ENCODE measurements at places on chromosomes 4 and X. TPM values are rescaled to one million over a fixed set of nuclear protein-coding genes. Genes with fewer than 3 reads are reported as not detected.

GRCh38 chr4:2842687-2843262 lies 869 bp upstream of the ADD1 start:
- peak overlapping the region; percentile 61 for H3K27ac ChIP-seq
- no peaks in the 10 kb centered on the region for H3K36me3 ChIP-seq
- no peaks in the 10 kb centered on the region for H3K27me3 ChIP-seq
- DNase-seq, result no peak
- H3K4me3 ChIP-seq, result peak overlapping the region; percentile 83
- peaks cover 15% of the 10 kb centered on the region for H3K4me1 ChIP-seq

- no peak overlapping the region for H3K4me3 ChIP-seq
- DNase-seq, result no peak
- no peak overlapping the region for H3K27ac ChIP-seq
- no peaks in the 10 kb centered on the region for H3K4me1 ChIP-seq
- no peaks in the 10 kb centered on the region for H3K27me3 ChIP-seq
- no peaks in the 10 kb centered on the region for H3K36me3 ChIP-seq
Observed at GRCh38 chrX:15814771-15815365, 24.6 kb downstream of the ZRSR2 start.

DNA sequence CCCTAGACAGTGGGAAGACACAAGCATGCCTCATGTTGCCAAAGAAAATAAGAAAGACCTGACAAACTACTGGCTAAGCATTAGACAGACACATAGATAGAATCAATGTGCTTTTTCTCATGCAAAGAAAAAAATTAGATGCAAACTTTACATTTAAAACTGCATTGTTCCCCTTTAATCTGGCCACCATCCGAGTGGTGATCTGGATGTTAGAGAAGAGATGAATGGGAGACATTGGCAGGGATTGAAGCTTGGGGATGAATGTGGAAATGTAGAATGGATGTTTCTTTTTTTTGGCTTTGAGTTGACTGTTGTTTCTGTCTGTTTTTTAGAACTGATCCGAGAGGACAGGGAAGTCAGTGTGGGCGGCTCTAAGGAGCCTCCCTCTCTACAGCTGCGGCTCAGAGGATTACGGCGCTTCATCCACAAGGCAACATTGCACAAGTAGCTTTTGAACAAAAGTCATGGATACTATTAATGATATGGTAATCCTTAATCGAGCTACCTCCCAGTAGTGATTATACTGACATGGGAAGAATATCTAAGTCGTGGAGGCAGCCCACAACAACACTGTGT lies 53.0 kb downstream of the HELT start:
- H3K36me3 ChIP-seq, result no peaks in the 10 kb centered on the region
- no peak for DNase-seq
- H3K4me1 ChIP-seq, result no peaks in the 10 kb centered on the region
- H3K27me3 ChIP-seq, result no peaks in the 10 kb centered on the region
- no peak overlapping the region for H3K27ac ChIP-seq

DNA sequence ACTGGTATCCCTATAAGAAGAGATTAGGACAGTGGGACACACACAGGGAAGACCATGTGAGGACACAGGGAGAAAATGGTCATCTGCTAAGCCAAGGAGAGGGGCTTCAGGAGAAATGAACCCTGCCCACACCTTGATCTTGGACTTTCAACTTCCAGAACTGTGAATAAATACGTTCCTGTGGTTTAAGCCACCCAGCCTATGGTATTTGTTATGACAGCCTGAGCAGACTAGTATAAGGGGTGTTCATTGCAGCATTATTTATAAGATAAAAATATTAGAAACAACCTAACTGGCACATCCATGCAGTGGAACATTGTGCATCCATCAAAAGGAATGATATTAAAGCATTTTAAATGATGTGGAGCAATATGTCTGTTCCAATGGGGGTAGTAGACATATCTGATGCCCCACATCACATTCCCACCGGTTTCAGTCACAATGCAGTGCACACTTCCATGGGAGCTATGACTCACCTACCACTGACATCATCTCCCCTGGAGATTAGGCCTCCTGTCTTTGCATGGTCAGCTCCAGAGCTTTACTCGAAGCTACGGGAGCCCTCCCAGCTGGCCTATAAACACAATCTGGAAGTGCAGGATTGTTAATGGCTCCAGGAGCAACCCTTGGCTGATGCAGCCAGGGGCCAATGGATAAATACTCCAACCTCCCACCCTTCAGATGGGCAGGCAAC lies 38.9 kb upstream of the MAMLD1 start:
- no peak overlapping the region for H3K4me3 ChIP-seq
- no peaks in the 10 kb centered on the region for H3K4me1 ChIP-seq
- no peaks in the 10 kb centered on the region for H3K36me3 ChIP-seq
- no peak for DNase-seq
- no peak overlapping the region for H3K27ac ChIP-seq
- no peaks in the 10 kb centered on the region for H3K27me3 ChIP-seq

DNA sequence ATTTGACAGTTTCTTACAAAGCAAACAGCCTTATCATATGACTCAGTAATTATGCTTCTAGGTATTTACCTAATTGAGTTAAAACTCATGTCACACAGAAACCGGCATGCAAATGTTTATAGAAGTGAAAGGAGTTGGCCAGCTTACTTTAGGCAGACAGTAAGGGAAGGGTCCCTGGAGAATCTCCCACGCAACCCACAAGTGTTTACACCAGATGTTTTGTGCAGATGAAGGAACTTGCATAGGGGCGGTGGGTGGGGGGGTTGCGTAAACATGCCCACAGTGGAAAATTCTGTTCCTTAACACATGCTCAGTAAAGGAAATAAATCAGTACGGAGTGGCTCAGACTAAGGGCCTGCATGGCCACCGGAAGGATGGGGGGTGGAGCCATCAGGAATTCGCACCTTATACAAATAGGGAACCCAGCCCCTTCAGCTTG lies 330.5 kb upstream of the AADAT start:
- DNase-seq, result peak; percentile 18
- H3K27me3 ChIP-seq, result no peaks in the 10 kb centered on the region
- no peaks in the 10 kb centered on the region for H3K4me1 ChIP-seq
- H3K36me3 ChIP-seq, result no peaks in the 10 kb centered on the region
- no peak overlapping the region for H3K27ac ChIP-seq

DNA sequence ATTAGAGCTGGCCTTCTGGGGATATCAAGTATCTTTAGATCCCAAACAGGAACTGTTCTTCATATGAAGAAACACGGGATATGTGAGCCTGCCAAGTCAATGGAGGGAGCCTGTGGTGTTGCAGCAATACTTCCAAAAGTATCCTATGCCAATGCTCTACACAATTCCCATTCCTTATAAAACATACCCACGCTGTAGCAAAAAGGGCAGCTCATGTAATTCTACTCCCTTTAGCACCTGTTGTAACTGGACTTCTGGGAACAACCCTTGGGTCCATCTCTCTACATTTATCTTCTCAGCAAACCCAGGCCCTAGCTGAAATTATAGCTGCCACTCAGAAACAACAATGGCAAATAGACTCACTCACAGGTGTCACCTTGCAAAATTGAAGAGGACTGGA lies 12.5 kb upstream of the NAF1 start:
- DNase-seq, result no peak
- H3K36me3 ChIP-seq, result no peaks in the 10 kb centered on the region

GRCh38 chr4:183398298-183399125 lies 45.9 kb upstream of the CDKN2AIP start:
- H3K36me3 ChIP-seq, result no peaks in the 10 kb centered on the region
- no peak overlapping the region for H3K27ac ChIP-seq
- DNase-seq, result peak; percentile 78
- H3K4me1 ChIP-seq, result peaks cover 5% of the 10 kb centered on the region
- H3K27me3 ChIP-seq, result no peaks in the 10 kb centered on the region

Gene PASD1
- total RNA-seq, result 31.1 TPM

Gene RBM46
- 46.2 TPM for total RNA-seq

Data from testis (tissue), 5 donors.